Aortic smooth muscle cell (primary cell): ENCODE measurements at places on chromosomes 13 and 19. TPM values are rescaled to one million over a fixed set of nuclear protein-coding genes. Genes with fewer than 3 reads are reported as not detected.

Gene CEACAM1
- total RNA-seq = under 0.01 and 0.31 TPM in 2 replicates

Gene PTGER1
- total RNA-seq = 15.5 and 35.5 TPM in 2 replicates

Gene SLC10A2
- not detected in 2 replicates for total RNA-seq

Gene LGALS7B
- not detected in 2 replicates for total RNA-seq
